CD4-positive, alpha-beta T cell treated with Interferon alpha-2 for 1 hour (primary cell): ENCODE measurements at places on chromosomes 6 and 20.
A peak's percentile ranks its signal among the peaks of the same experiment; 100 is the strongest.

DNA sequence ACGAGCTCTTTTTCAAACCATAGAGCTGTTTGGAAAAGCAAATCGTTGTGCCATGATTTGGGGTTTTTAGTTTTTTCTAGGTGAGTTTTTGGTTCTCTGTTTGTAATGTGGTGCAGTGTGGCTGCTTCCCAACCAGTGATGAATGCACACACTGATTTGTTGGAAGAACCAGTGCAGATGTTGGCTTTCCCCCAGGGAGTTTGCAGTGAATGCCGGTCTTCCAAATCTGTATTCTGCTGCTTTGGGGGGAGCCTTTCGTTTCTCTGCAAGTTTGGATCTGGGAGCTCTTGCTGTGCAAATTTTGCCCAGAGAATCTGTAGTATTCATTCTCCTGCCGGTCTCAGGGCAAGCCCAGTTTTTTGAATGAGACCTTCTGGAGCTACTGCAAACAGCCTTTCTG, 14.5 kb downstream of the HECA start:
- no peak for DNase-seq

- DNase-seq: no peak
Measured at GRCh38 chr6:31652925-31653724, 664 bp upstream of the BAG6 start.

DNA sequence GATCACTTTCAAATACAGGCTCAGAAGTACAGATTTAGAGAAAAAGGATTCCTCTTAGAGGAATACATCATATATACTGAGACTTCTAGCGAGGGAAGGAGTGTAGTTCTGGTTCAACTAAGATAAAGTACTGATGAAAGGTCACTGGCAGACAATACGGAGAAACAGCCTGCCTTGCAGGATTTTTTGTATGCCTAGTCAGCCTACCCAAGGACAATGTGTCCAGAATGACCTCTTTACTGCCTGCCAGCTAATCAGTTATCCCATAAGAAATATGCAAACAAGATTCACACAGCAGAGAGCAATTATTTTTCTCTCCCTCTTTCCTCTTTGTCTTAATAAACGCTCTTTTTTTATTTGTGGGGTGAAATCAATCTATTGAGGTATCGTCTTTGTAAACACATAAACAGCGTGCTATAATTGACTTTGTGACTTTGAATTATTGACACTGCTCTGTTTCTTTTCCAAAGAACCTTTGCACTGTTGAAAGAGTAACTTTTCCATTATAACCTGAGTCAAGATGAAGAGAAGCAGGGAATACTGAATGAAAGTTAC, 1.4 kb upstream of the TSPYL4 start:
- DNase-seq: no peak

GRCh38 chr6:99366852-99367251, 17.4 kb upstream of the FAXC start:
- DNase-seq: no peak

DNA sequence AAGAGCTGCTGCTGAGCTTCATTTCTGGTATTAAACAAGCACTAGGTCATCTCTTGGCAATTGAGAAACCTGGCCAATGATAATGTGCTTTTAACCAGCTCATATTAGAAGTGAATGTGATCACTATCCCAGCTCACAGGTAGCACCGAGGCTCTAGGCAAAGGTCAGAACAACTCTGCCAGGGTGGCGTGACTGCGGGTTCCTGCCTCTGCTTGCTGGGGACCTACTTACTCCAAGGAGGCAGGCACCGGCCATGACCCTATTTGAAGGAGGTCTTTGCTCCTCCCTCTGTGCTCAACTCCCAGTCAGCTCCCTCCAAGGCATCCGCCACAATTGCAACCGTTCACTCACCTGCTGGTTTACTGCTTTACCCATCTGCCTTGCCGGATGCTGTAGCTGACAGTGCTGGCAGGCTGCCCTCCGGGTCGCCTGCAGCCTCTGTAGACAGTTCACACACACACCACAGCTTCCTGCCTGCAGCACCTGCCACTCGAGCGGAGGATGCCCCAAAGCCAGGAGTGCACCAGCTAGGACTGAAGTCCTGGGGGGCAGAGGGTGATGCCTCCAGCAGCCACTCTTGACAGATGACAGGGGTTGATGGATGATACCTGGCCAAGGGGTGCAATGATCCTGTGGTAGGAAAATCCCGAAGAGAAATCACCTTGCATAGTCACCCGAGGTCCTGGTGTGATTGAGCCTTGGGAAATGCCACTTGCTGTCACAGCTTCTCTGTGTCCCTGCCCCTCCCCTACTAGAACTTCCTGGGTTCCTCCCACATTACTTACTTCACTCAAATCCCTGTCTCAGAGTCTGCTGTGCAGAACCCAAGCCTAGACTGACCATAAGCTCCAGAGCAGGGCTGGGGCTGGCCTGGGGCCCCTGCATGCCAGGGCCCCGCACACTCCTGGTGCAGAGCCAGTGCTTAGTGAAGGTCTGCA, 8.8 kb upstream of the VSX1 start:
- peak; percentile 69 for DNase-seq
